ENCODE measurements at places on chromosomes 5 and 9.

- DNase-seq, result no peak
Observed at GRCh38 chr5:146327989-146328388, 10.7 kb upstream of the POU4F3 start.

- DNase-seq, result no peak
Observed at GRCh38 chr9:99602854-99603253, 218.8 kb upstream of the NR4A3 start.

DNA sequence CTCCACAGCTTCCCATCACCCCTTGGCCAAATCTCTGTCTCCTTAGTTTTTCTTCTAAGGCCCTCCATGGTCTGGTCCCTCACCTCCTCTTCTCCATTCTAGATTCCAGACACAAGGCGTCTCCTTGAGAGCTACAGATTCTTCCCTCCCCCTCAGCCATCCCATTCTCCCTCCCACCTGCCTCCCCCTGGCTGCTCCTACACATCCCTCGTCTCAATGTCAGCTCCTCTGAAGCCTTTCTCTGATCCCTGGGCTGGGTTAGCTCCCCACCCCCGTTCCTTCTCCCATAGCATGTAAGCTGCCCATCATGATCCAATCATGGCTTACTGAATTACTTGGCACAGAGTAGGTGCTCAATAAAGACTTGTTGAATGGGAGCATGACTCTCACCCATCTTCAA lies 69.0 kb downstream of the ANKH start:
- DNase-seq, result no peak

DNA sequence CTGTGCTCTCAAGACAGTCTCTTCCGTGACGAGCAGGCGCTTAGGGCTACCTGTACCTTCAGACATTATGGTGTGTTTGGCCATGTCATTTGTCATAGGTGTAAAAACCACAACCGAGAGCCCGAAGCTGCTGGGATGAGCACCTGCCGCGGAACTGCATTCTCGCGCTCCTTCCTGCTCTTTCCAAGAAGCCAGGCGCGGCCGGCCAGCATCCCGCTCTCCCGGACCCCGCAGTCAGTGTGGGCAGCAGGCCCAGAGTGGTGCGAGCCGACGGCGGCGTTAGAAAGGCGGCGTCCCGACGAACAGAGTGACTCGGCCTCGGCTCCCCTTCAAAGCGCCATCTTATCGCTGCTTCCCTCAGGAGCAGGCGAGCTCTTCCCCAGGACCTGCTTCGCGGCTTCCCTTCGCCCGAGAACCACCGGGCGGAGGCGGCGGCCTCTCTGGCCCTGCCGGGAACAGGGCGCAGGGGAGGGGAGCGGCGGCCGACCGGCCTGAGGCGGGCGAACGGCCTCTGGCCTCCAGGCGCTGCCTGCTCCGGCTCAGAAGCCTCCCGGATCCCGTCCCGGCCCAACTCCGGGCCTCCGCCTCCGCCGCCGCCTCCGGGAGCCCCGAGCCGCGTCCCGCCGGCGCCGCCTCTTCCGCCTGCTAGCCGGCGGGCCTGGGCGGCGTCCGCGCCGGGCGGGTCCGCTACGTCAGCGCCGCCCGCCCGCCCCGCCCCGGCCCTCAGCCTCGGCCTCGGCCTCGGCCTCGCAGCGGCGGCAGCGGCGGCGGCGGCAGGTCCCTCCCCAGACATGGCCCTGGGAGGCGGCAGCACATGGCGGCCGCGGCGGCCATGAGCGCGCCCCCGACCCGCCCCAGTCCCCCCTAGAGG lies at the start of gene FAM120A:
TSS of gene FAM120A (plus strand) at position 741 of the 871 bp plus-strand sequence. CDS start 231 bp downstream, outside the sequence.
- peak; percentile 55 for DNase-seq

All from stimulated activated CD4-positive, alpha-beta T cell treated with anti-CD3 and anti-CD28 coated beads, Interleukin-1b, Interleukin-23, amount 100 ng/mL, for 4 hours (primary cell).